ENCODE measurements at places on chromosomes 13 and 19.

GRCh38 chr13:111295886-111296285 lies 24.6 kb upstream of the TEX29 start:
- no peak for DNase-seq

- DNase-seq, result no peak
Observed at GRCh38 chr13:48797761-48798160, 144.0 kb downstream of the CYSLTR2 start.

DNA sequence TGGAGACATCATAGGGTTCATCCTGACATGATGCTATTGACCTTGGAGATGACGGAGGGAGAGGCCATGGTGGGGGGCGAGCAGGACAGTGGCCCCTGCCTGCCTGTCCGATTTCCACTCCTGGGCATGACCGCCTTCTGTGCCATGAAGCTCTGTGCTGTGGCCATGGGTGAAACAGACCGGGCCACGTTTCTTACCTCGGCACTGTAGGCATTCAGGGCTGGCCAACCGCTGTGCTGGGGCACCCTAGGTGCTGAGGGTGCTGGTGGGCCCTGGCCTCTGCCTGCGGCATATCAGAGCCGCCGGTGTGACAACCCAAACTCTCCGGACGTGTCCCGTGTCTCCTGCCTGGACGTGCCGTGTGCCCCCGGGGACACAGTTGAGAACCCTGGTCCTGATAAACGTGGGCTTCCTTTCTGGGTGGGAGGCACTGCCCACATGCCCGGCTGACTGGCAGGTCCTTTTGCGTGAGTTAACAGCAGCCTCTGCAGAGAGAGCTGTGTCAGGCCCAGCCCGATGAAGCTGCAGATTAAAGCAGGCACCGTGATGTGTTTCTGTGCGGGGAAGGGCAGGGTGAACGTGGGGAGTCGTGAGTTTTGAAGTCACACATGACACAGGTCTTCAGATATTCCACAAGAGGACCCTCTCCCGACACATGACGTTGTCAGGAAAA lies 46.5 kb downstream of the TMEM255B start:
- no peak for DNase-seq

- DNase-seq, result peak; percentile 38
Observed at GRCh38 chr19:31349160-31349881, at the start of gene TSHZ3. Gene TSHZ3, minus strand, starts transcription at chr19:31349436. Its CDS starts 217 bp downstream, at chr19:31349219.

DNA sequence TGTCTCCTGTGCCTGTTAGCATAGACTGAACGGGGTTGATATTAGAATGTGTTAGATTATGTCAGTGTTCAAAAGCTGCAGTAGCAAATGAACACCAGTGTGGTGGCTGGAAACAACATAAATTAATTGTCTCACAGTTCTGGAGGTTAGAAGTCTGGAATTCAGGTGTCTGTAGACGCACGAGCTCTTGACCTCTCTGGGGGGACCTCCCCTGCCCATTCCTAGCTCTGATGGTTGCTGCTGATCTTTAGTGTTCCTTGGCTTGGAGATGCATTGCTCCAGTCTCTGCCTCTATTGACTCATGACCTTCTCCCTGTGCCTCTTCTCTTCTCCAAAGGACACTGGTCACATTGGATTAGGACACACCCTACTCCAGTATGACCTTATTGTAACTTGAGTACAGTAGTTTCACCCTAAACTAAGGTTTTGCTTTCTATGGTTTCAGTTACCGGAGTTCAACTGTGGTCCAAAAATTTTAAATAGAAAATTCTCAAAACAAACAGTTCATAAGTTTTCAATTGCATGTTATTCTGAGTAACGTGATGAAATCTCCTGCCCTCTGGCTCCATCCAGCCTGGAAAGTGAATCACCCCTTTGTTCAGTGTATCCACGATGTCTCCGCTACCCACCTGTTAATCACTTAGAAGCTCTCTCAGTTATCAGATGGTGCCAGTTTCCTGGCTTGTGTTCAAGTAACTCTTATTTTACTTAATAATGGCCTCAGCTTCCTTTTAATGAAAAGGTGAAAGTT lies 273.2 kb downstream of the MYO16 start:
- DNase-seq, result peak; percentile 26

DNA sequence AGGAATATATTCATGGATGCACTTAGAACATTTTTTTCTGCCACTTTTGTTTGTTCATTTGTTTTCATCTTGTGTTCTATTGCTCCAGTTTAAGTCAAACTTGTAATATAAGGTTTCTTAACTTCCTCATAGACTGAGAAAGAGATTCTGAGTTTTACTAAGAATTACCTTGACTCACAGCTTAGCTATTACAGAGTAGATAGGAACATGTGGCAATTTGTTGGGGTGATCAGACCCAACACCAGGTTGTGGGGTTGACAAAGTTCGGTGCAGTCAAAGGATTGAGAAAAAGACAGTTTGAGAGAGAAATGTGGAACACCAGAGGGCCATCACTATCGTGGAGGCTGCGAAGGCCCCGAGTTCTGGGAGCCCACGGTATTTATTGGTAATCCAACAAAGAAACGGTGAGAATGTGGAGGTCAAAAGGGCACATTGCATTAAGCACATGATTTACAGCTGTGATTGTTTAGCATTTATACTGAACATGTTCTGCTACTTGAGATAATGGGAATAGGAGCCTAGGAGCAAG lies 2526.0 kb downstream of the PCDH9 start:
- no peak for DNase-seq

- no peak for DNase-seq
Observed at GRCh38 chr19:53045536-53045935, 996 bp downstream of the ERVV-2 start.

GRCh38 chr13:85724546-85725432 lies 74.4 kb downstream of the SLITRK6 start:
- no peak for DNase-seq

DNA sequence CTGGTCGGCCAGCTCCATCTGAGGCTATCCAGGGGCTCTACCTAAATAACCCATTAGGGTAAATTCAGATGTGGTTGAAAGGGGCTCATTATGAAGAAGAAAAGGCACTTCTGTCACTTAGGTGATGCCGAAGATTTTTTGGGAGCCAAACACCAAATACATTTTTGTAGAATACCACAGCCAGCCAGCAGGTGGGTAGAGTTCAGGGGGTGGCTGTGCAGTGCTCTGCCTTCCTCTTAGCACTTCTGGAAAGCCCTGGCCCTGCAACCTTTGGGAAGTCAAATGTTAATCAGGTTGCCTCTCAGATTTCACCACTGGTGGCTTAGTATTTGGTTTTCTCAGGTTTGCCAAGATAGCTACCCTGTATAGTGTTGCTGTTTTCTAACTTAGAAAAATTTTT lies 18.5 kb upstream of the GPR18 start:
- no peak for DNase-seq

GRCh38 chr13:72023895-72024294 lies 156.9 kb upstream of the DACH1 start:
- DNase-seq, result no peak

GRCh38 chr13:35785576-35786303 lies 309.3 kb upstream of the MAB21L1 start:
- no peak for DNase-seq

DNA sequence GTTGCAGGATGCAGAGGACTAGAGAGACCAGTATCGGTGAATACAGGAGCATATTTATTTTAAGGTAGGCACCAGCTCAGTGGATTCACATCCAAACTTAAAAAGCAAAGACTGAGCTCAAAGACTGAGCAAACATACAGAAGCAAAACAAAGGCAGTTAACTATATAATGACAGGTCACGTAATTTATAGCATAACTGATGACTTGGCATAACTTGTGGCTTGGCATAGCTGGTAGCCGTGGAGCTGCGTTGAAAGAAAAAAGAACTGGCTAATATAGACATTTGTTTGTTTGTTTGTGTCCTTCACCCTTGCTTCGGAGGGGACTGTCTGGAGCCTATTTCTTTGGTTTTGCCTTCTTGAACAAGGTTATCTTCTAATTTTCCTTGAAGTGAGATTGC lies 33.7 kb downstream of the ZNF493 start:
- no peak for DNase-seq

DNA sequence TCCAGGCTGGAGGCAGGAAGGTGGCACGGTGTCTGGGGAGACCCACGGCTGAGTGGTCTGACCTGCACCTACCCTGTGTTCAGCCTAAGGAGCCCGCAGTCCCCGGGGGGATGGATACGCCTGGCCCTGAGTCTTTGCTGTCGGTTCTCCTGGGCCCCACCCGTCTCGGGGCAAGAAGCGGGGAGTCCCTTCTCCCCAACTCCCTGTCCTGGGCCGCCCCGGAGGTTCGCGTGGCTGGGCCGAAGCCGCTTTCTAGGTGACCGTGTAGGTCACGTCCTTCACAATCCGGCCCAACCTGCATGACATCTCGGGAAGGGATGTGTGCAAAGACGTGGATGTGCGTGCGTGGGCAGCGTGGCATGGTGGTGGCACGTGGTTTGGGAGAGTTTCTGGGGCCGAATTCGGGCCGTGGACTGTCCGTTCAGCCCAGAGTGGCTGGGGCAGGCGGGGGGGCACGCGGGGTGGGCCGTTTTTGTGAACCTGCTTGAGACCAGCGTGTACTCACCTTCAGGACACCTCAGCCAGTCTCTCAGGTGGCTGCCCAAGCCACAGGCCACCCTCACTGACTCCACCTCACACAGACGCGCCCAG lies 103.3 kb downstream of the PTPRS start:
- no peak for DNase-seq

DNA sequence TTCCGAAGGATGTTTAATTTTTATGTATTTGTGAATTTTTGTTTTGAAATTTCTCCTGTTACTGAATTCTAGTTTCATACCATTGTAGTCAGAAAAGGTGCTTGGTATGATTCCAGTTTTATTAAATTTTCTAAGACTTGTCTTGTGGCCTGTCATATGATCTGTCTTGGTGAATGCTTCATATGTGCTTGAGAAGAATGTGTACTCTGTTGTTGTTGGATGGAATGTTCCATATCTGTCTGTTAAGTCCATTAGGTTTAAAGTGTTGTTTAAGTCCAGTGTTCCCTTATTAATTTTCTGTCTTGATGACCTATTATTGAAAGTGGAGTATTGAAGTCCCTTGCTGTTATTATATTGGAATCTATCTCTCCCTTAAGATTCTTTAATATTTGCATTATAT lies 273.9 kb downstream of the ATP8A2 start:
- no peak for DNase-seq

DNA sequence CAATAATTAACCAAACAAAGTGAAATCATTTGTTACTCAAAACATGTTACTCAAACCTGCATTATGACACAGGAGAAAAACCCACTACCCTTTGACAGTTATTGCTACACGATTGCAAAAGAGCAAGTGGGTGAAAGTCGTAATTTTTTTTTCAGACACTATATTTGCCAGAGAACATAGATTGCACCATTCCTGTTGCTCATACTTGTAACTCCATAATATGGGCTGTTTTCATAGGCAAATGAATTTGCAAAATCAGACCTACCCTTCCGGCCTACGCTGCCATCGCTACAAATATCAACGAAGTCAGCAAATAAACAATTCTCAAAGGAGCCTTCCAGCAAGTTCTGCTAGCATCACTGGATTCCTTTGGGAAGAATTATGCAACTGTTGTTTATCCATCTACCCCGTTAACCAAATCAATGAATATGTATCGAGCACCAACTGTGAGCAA lies 396.5 kb downstream of the IRS2 start:
- no peak for DNase-seq

Data from RWPE1 (cell line).